ENCODE measurements at places on chromosomes 7 and 10.

DNA sequence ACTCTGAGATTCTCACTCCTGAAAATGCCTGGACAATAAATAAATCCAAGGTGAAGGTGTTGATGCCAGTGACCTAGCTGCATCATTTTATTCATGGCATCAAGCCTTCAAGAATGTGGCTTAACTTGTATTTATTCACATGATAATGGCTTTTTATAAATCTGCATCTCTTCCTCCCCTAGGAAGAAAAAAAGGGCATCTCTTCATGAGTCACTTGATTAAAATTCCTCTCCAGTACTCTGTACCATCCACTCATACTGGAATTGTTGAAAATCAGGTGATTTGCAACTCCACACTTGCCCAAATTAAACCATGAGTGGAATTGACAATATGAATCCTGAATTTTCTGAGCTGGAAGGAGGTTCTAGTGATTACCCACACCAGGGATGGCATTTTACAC is 30.2 kb downstream of the PTPRE start:
- no peak for DNase-seq

- DNase-seq: no peak
These were observed 127.9 kb upstream of the PRSS58 start for GRCh38 chr7:142385491-142386340.

GRCh38 chr7:151925446-151926335 is 30.6 kb upstream of the GALNTL5 start:
- no peak for DNase-seq

- no peak for DNase-seq
These were observed 86.5 kb upstream of the TMEM72 start for GRCh38 chr10:44824607-44825006.

GRCh38 chr10:34288634-34289033 is 526.5 kb downstream of the PARD3 start:
- no peak for DNase-seq

DNA sequence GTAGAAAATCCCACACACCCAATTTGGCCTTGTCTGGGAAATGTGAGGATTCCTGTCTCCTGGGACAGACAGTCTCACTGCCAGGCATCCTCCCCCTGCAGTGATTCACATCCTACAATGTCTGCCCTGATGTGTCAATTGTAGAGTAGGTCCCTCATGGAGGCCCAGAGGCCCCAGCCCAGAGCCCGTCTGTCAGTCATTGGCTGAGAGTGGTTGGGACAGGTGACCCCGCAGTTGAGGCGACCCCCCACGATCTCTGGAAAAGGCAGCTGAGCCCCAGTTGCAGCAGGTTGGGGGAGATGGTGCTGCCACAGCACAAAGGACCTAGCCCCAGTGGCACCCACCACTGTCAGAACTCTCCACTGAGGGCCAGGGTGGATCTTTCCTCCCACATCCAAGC is 84.3 kb upstream of the INSIG1 start:
- no peak for DNase-seq

DNA sequence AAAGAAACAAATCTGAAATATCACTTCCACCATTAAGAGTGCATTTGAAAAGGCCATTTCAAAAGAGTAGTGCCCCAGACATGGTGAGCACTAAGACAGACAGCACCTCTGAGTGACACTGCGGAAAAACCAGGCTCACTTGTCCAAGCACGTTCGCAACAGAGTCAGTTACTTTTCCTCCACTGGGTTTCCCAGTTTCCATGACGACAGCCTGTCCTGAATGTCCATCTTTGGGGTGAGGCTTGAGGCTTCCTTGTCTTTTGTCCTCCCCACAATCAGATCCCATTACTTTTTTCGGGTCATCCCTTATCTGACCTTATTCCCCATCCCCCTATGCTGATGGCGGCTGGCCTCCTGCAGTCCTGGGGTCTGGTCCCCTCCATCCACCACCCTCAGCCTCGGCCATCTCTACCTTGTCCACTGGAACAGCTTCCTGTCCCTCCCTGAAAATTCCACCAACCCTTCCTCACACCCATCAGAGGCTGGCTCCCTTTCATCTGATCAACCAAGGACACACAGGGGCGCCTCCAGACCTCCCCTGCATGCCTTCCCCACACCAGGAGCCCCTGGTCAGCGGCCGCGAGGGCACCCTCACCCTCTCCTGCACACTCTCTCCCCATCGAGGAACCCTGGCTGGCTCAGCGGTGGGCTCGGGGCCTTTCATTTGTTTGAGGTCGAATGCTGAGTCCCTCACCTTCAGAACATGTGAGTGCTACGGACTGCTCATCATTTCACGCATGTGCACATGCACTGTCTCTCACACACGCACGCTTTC is 363.6 kb downstream of the DNAJB6 start:
- no peak for DNase-seq

GRCh38 chr7:34198231-34198641 is 292.9 kb downstream of the BMPER start:
- no peak for DNase-seq

DNA sequence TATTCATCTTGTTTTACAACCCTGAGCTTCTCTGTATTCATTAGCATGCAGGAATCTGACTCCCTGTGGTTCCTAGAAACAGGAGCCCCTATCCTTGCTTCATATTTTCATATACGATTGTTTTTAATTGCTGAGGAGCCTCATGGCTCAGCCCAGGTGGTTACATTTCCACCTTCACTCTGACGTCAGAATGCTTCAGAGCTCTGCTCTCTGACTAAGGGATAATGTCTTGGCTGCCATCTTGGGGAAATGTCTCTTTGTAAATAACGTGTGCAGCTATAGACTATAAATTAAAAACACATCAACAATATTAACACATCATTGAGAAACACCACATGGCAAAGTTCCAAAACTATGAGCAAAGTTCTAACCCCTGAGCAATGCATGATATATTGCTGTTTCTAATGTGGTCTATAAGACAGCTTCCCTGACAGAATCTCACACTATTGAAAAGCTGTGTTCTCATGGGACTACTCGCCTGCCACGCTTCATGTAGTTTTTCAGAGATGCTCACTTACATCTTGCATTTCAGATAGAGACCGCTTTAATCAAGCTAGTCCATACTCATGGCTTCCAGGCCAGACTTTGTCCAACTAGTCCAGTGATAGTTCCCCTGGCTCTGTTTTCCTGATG is 227.0 kb downstream of the SORCS3 start:
- no peak for DNase-seq

GRCh38 chr10:1155791-1156615 is 99.8 kb downstream of the WDR37 start:
- no peak for DNase-seq

- DNase-seq: no peak
These were observed 303.5 kb downstream of the BBS9 start for GRCh38 chr7:33432821-33433220.

GRCh38 chr10:17143055-17143690 is 13.6 kb upstream of the CUBN start:
- no peak for DNase-seq

DNA sequence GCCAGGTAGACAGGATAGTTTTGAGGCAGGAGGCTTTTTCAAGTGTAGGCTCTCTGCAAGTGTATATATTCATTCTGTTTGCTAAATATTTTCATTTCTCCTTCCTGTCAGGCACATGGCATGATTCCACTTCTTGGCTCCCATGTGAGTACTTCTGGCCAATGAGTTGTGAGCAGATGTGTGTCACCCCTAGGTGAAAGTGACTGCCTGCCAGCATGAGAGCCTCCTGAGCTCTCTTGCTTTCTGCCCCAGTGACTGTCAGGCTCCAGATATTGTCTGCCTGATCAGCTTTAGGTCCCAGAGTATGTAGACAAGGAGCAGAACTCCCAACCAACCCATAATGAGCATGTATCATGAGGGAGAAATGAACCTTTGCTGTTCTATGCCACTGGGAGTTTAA is 257.6 kb upstream of the NPY start:
- DNase-seq: no peak

DNA sequence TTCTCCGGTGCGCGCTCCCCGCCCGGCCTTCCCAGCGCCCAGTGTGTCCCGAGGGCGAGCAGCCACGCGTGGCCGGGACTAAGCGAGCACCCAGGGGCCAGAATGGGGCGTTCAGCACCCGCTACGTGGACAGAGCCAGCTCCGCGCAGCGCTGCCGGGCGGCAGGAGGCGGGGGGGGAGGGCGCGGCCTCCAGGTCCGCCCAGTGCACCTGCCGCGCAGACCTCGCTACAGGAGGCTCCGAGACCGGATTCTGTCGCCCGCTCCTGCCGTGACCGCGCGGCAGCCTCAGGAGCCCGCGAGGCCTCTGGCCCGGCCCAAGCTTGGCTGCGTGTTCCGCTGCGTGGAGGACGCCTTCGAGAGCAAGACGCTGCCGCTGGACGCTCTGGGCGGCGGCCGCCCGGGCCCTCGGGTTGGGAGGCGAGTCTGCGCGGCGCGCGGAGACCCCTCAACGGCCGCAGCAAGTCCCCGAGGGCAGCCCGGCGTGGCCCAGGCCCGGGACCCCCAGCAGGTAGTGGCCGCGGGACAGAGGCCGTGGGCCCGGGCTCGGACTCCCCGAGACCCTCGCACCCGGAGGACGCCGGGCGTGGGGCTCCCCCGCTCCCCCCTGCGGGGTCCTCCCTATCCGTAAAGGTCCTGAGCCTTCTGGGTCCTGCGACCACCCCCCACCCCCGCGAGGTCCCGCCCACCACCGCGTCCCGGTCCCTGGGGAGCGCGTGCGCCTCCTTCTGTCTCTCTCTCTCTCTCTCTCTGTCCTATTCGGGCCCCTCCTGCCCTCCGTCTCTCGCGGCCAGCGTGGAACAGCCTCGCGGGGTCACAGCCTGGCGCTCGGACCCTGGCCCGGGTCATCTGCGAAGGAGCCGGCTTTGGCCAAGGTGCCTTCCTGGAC is 904 bp upstream of the DPYSL4 start:
- DNase-seq: peak; percentile 44

DNA sequence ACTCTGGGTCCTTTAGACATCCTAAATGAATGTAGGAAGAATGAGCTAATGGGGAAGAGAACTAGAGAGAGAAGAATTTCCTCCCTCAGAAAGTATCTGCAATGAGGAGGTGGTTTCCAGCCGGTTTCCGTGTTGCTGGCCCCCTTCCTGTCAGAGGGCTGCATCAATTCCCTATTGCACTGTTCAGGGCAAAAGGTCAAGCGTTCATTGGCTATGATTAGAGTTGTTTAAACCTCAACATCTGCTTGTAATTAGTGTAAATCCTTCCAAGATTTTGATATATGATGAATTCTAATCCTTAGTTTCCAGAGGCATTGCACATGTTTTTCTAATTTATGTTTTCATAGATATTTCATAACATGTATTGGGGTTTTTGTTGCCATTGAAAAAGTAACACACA is 107.3 kb upstream of the SGCE start:
- DNase-seq: no peak

DNA sequence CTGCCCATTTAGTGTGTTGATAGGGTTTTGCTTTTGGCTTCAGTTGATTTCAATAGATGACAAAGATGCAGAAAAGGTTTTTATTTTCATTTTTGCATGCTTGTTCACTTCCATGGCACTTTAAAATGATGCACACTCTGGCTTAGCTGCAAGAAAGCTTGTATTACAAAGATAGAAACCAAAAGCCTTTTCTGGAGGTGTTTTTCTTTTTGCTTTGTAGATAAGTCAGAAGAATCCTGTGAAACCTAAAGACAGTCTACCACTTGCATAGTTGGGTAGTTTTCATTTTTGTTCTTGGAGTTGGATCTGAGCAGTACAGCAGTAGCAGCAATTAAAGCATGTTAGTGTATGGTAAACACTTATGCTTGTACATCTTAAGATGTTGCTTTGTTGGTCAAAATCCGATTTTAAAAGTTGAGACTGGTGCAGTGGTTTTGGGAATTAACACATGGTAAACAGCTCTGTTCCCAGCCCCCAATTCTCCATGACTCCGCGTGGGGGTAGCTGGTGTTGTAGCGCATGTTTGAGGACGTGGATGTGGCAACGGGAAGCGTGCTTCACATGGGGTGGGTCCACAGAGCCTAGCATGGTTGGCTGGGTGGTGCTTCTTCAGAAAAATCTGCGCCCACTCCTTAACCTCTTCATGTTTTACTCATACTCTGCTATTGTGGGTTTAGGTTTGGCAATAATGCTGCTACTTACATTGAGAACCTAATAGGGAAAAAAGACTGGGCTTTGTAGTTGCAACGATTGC is 19.8 kb downstream of the CCNY start:
- DNase-seq: no peak

- DNase-seq: no peak
These were observed 27.0 kb downstream of the AUTS2 start for GRCh38 chr7:69625238-69625637.

DNA sequence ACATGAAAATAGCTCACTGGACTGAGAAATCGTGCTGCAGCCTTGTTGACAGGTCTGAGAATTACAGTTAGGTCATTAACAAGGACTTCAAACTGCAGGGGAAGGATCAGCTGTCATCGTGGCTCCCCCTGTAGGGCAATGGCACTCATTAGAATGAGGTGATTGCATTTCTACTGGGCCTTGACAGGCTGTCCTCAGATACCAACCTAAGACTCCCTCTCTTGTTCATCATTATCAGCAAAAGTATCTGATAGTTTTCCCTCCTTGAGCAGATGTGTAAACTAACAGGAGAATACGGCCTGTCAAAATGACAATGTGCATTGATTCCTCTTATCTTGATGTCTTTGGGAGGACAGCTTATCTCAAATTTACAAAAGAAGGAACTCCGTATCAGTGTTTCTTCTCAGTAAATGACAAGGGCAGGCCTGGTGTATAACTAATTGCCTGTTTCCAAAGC is 648.5 kb upstream of the LRRN3 start:
- no peak for DNase-seq

GRCh38 chr7:148264933-148265557 is 325.5 kb upstream of the C7orf33 start:
- DNase-seq: no peak

- no peak for DNase-seq
These were observed 5.2 kb upstream of the AGMO start for GRCh38 chr7:15567036-15567435.

DNA sequence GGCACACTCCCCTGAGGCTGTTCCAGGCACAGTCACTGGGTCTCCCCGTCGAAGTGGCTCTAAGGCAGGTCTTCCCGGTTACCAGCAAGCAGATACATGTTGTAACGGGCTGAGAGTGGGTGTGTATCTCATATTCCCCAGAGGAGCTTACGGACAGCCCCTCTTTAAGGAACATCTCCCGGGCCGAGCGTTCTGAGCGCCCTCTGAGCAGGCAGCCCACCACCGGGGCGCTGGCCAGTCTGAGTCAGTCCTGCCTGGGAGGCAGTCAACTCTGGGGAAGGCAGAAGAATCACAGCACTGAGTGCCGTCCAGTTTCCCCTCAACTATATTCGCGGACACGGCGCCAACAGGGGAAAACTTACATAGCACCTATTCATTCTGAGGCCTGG is 117.4 kb downstream of the LHPP start:
- no peak for DNase-seq

DNA sequence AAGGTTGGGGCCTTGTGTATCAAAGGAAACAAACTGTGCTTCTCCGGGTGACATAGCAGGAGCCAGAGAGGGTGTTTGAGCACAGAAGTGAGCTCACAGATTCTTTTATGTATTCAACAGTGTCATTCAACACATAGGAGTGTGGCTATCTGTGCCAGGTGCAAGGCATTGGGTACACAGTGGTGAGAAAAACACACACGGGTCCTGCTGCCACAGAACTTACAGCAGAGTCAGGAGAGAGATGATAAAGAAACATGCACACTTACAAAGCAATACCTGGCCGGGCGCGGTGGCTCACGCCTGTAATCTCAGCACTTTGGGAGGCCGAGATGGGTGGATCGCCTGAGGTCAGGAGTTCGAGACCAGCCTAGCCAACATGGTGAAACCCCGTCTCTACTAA is 16.3 kb upstream of the ECHDC3 start:
- DNase-seq: no peak
